Omental fat pad (tissue), 4 donors: ENCODE measurements at places on chromosomes 5 and 9. TPM values are rescaled to one million over a fixed set of nuclear protein-coding genes. Genes with fewer than 3 reads are reported as not detected.

Gene MRPS27
- 45.4 TPM for total RNA-seq

Gene PPIC
- total RNA-seq: 22.9 TPM

DNA sequence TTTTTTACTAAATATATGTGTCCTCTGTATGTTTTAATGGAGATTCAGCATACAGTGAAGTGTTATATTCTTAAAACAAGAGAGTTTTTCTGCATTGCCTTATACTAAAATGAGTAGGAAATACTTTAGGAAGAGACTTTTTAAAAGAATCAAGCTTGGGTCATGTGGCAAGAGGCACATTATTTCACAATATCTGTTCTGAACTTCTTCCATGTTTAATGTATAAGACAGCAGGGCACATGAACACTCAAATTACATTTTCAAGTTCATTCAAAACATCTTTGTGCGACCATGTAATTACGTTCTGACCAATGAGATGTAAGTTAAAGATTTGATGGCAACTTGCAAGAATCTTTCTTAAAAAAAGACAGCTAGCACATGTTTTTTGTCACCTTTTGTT, 1055.9 kb downstream of the NR2F1-AS1 start:
- no peak for DNase-seq

DNA sequence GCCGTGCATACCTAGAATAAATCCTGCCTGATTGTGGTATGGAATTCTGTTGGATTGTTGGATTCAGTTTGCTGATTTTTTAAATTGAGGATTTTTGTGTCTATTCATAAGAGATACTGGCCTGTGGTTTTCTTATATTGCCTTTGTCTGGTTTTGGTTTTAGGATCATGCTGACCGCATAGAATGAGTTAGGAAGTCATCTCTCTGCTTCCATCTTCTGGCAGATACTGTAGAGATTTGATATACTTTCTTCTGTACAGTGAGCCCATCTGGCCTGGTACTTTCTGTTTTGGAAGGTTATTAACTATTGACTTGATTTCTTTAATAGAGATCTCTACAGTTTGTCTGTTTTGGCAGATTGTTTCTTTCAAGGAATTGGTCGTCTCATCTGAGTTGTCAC, 14.7 kb downstream of the CEP72 start:
- no peak for DNase-seq

DNA sequence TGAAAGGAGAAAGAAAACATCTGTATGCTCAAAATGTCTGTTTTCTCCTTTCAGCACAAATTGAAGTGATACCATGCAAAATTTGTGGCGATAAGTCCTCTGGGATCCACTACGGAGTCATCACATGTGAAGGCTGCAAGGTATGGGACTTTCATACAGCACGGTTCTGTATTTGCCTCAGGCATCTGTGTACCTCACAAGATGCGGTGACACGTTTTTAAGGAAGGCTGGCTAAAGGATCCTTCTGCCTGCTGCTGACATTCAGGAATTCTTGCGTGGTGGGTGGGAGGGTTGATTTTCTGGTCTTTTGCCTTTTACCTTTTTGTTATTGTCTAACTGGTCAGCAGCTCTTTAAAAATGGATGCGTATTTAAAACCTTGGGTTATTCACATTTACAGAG, 133.1 kb downstream of the RORB start:
- DNase-seq: no peak

Gene GFI1B
- total RNA-seq: not detected

DNA sequence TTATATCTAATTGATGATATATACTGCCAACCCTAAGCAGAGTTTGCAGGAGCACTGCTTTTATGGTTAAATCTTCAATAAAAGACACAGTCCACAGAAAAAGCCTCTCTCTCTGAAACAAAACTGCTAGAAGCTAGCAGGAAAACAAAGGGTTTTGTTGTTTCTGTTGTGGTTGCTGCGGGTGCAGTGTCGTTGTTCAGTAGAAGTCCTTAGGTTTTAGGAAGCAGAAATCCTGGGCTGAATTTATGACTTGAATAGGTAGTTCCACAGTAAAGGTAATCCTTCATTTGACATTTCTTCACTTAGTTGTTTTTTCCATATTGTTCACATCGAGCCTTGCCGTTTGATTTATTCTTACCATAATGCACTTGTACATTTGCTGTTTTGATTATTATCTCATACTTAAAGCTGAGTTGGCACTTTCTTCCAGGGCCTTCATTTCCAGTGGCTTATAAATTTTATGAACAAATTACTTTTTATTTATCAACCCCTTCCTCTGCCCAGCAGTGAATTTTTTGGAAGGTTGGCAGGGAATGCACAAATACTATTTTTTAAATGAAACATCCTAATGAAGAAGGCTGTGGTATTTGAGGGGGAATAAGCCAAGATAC, 209.6 kb upstream of the SLC30A5 start:
- DNase-seq: no peak

Gene PCDHGA10
- total RNA-seq: 5.5 TPM

DNA sequence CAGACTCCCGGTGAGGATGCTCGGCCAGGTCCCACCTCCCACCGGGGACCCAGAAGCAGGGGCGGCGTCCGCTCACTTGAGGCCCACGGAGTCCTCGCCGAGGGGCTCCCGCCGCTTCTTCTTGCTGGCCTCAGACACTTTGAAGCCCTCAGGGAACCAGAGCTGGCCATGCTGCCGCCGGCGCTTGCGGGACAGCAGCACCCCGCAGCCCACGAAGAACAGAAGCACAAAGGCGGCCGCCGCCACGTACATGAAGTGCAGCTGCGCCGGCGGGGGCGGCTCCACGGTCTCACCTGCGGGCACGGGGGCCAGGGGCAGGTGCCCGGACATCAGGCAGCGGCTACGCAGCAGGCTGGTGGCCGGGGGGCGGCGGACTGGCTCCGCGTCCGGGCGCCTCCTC, 19.4 kb upstream of the SEC16A start:
- DNase-seq: no peak
